Right lung (tissue), 10 donors: ENCODE measurements at places on chromosomes 7 and 10. TPM values are rescaled to one million over a fixed set of nuclear protein-coding genes. Genes with fewer than 3 reads are reported as not detected.

DNA sequence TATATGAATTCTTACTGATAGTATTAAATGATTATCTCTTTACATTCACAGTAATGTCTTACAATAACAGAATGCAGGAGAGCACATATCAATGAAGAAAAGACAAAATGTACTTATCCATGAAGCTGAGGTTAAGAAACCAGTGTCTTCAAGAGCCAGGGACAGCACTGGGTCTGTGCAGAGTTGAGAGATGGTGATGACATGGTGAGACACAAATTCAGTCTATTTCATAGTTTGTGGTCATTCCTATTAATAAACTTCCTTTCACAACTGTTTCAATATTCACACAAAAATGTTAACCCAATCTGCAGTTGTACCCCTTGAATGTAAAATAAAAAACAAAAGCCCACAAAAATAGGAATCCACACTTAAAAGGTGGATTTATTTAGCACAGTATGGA, 5.3 kb upstream of the MAGI2 start:
- no peak for DNase-seq

GRCh38 chr10:132679217-132679595, 106.7 kb downstream of the NKX6-2 start:
- no peak for DNase-seq

- DNase-seq, result no peak
Measured at GRCh38 chr7:67380326-67380725, 383.7 kb downstream of the TYW1 start.

WNT8B gene
- 0.05 TPM for polyA plus RNA-seq

DENND2A gene
- polyA plus RNA-seq, result 36.9 TPM

DNA sequence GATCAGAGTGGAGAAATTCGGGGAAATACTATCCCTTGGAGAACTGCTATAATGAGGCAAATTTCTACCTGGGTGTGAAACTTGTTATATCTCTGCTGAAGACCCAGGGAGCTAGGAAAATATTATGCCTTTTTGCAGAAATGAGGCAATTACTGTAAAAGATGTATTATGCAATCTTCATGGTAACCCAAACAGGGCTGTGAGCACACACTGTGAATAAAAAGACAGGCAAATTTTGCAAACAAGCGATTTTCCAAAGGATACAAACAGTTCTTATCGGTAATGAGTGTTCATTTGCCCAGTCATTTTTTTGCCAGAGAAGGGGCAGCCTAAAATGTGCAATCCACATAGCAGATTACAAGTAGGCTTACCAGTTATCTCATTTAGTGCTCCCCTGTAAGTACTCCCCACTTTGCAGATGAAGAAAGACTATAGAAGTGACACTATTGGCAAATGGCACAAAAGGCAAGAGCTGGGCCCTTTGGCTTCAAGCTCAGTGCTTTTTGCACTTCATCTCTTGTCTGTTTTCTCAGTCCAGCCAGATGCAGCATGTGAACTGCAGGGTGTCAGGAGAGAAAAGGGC, 205.8 kb downstream of the HECW1 start:
- DNase-seq, result peak; percentile 50

RPP38 gene
- polyA plus RNA-seq, result 25.1 TPM

TRIM50 gene
- polyA plus RNA-seq, result 0.14 TPM

GRCh38 chr10:74837743-74838142, 11.3 kb downstream of the KAT6B start:
- DNase-seq, result no peak

DNA sequence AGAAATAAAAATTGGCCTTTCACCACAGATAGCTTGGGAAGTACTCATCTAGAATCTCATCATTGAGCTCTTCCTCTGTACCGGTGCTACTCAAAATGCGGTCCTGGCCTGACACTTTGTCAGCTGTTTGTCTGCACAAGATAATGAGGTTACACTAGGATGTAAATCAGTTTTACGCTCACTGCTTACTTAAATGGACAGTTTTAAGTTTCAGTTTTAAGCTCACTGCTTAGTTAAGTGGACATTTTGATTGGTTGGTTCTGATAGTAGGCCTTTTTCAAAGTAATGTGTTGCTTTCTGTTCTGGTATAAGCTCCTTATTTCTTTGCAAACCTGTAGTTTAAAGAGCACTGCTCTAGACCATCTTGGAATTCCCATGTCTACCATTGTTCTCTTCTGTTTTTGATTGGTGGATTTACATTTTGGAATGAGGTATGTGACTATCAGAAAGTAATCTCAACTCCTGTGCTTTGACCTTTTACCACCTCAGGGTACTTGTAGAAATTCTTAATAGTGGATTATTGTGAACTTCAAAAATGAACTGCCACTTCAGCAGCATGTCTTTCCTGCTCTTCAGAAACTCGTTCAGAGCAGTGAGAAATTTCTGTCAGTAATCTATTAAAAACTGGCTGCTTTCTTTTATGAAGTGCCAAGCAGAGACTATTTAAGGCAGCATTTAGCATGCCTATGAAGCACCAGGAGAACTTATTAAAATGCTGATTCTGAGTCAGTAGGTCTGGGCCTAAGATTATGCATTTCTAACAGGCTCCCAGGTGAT, 55.0 kb downstream of the C1GALT1 start:
- DNase-seq, result peak; percentile 27

ADCY1 gene
- 1.9 TPM for polyA plus RNA-seq

GRCh38 chr10:118838364-118838763, 83.6 kb upstream of the CACUL1 start:
- DNase-seq, result no peak

DNA sequence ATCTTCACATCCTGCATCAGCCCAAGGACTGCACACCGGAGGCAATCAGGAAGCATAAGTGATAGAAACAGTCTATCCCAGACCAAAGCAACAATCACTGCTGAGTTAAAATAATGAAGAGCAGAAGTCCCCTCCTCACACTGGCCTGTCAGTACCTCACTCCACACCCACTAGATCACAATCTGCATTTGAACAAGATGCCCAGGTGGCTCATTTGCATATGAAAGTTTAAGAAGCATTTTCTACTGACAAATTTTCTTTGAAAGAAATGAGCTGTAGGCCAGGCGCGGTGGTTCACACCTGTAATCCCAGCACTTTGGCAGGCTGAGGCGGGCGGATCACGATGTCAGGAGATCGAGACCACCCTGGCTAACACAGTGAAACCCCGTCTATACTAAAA, 77.4 kb downstream of the CUL2 start:
- DNase-seq, result no peak

- no peak for DNase-seq
Measured at GRCh38 chr7:88586219-88586618, 173.3 kb upstream of the ZNF804B start.

DNA sequence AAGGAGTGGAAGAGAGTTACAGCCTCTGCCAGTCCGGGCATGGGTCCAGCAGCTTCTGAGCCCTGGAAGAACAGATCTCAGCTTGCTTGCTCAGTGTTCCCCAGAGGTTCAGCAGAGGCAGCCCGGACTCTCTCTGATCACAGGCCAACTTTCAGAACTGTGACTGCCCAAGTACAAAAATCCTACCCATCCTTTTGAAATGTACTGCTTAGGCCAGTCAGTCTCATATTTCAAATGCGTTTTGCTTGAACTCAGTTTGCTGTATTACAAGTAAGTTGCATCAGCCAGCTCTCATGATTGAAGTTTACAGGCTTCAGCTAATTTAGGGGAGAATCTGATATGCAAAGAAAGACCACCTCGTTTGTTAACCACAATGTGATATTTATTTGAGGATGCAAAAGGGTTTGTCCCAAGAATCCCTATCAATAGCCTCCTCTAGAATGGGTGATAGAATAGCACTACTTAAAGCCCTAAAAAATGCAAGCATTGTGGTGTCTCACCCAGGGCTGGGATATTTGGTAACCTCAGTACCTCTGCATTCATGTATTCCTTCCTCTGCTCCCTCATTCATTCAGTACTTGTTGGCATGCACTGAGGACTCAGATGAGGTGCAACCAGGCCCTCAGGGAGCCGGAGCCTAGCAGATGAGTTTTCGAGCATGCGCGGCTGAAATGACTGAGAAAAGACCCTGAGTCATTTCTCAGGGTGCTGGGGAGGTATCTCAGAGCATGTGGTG, 7.0 kb downstream of the AIMP2 start:
- DNase-seq, result peak; percentile 18

DNA sequence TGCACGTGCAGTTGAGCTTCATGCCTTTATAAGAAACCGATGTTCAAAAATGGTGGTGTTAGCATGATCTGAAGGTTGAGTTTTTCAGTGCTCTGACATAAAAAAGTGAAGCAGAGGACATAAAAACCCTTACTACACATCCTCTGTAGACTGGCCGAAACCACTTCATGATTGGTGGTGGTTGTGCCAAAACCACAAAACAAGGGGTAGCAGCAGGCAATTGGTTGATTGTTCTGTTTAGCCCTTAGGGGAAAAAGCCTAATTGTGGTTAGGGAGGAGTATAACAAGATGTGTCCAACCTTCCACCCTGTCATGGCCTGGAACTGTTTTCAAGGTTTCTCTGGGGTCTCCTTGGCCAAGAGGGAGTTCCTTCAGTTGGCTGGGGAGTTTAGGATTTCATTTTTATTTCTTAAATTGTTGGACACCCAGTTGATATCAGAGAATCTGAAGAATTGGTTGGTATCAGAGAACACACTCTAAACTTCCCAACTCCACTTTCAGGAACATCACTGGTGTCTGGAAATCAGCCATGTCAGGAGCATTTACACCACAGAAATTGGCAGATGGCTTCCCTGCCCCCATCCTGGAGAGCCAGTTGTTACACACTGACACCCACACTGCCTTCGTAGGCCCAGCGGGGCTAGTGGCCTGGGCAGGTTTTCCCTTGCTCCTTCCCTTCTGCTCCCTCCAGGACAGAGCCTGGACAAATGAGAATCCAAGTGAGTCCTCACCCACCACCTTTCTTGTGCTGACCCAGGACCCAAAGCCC, 18.8 kb downstream of the MRPS24 start:
- no peak for DNase-seq

DNA sequence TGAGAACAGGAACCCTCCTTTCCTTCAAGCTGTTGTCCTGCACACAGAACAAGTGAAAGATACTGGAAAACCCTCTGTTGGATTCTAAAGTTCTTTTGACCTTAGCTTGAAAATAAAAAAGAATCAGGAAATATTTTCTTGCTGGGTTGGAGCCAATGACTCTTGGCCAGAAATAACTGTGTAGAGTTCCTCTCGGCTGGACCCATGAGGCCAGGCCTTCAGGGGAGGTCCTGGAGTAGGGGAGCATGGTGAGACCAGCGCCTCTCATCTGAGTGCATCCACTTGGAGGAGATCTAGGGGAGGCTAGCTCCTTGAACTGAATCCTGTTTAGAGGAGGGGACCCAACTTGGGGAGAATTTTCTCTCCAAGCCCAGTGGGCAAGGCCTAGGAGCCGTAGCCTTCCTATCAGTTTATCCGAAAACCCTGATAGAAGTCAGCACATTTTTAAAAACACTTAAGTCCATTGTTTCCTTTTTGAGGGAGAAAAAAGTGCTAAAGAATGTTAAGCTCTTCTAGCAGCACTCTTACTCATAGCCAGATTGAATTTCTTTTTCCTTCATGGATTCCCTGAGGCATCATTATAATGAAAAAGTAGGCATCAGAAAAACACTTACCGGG, 635.7 kb upstream of the ANKRD30A start:
- no peak for DNase-seq

DNA sequence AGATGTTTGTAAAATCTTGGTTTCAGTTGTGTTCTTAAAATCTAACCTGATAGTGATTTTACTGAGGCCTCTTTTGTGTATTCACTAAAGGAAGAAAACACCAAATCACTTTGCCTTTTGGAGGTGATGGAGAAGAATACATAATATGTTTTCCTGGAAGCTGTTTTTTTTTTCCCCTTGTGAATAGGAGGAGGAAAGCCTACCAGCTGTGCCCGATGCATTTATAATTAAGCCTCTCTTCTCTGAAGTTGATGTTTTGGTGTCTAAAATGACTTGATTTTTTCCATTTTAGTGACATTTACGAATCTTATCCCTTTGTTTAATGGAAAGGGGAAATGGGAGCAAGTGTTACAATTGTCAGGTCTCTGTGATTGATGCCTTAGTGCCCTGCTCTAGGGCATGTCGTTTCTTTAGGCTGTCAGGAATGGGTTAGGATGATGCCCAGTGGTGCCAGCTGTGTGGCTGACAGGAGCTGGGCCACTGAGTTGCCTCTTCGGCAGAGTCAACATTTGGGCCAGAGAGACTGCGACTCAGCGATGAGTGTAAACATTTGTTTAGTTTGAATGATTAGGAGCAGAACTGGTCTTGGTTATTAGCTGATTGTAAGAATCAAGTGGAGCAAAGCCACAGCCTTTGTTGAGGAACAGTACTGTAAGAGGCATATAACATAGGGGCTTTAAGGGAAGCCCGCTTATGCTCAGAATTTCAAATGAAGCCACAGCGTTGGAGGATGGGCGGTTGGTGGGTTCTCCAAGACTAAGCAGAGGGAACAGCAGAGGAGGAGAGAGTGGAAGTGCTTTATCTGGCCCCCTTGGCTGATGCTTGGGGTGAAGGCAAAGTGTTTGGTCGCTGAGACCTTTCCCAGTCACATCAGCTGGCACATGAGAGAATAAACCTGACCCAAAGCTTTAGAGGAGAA, 81.6 kb downstream of the CDK14 start:
- no peak for DNase-seq

- DNase-seq, result no peak
Measured at GRCh38 chr10:130542761-130543160, 406.6 kb downstream of the GLRX3 start.

DNA sequence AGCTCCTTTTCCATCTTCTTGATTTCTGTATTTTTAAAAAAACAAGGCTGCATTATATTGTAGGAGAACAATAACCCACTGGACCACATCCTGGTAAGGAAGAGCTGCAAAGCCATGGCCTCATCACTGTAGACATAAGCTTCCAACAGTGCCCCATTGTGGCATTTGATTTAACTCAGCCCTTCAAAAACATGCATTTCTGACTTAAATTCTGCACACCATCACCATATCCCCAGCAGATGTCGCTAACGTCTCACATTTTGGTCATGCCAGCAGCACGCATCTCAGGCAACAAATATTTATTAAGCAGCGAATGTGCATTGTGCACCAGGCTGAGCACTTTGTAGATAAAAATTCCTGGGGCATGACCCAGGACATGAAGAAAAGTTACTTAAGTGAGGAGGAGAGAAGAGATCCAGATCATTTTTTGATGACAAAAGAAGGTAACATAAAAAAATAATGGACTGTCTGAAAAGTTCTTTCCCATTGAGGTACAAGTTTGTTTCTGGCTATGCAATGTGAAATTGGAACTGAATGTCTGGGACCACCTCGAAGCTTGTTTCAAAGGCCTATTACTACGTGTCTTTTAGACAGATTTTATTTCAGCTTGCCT, 164.6 kb upstream of the CDCA7L start:
- peak; percentile 71 for DNase-seq

GRCh38 chr10:105837951-105838350, 1196.9 kb downstream of the SORCS3 start:
- DNase-seq, result peak; percentile 31

- no peak for DNase-seq
Measured at GRCh38 chr10:69464801-69465401, 13.6 kb downstream of the TSPAN15 start.

CALML3 gene
- polyA plus RNA-seq, result 0.63 TPM

LRRC61 gene
- 22.7 TPM for polyA plus RNA-seq

SEMA3A gene
- polyA plus RNA-seq, result 22.4 TPM

- no peak for DNase-seq
Measured at GRCh38 chr7:102991540-102992214, 78.9 kb downstream of the LRRC17 start.

- no peak for DNase-seq
Measured at GRCh38 chr7:152853236-152853635, 93.7 kb downstream of the ACTR3B start.

- DNase-seq, result no peak
Measured at GRCh38 chr10:114575417-114576131, 82.5 kb downstream of the ABLIM1 start.

OR6V1 gene
- polyA plus RNA-seq, result not detected
